ENCODE measurements at places on chromosomes 16 and 17.

GRCh38 chr16:89022051-89022836, 45.2 kb upstream of the CBFA2T3 start:
- peaks cover 3% of the 10 kb centered on the region for H3K27me3 ChIP-seq
- H3K4me3 ChIP-seq = no peak overlapping the region
- H3K27ac ChIP-seq = no peak overlapping the region
- no peaks in the 10 kb centered on the region for H3K4me1 ChIP-seq
- DNase-seq = no peak
- no peaks in the 10 kb centered on the region for H3K36me3 ChIP-seq

DNA sequence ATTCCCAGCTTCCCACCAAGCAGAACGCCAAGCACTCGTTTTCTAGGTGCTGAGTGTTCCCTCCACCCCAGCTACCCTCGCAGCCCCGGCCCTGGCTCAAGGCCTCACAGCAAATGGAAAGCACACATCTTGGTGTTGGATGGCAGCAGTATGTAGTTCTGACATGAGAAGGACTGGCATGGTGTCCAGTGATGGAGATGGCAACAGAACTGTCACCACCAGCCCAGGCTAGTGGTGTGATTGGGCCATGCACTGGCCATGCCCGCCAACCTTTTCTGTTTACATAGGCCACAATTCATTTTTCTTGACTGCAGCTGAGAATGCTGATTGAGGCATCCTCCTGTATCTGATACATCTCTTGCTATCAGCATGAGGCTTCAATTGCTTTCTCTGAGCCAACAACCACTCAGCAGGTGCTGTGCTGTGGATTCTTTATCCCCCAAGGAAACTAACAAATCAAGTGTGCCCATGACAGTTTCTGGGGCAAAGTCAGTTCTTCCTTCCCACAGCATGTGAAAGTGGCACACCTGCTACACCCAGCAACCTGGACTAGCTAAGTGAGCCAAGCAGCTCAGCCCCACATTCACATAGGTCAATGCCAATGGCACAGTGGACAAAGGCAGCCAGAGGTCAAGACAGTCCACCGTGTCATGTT, 3.8 kb downstream of the SLC12A4 start:
- H3K36me3 ChIP-seq = peaks cover 38% of the 10 kb centered on the region
- no peak for DNase-seq
- H3K4me1 ChIP-seq = peaks cover 33% of the 10 kb centered on the region
- no peaks in the 10 kb centered on the region for H3K27me3 ChIP-seq
- peak overlapping the region; percentile 41 for H3K4me3 ChIP-seq

GRCh38 chr17:32519228-32520103, 32.7 kb downstream of the CDK5R1 start:
- no peak for DNase-seq
- H3K36me3 ChIP-seq = no peaks in the 10 kb centered on the region
- no peak overlapping the region for H3K27ac ChIP-seq

DNA sequence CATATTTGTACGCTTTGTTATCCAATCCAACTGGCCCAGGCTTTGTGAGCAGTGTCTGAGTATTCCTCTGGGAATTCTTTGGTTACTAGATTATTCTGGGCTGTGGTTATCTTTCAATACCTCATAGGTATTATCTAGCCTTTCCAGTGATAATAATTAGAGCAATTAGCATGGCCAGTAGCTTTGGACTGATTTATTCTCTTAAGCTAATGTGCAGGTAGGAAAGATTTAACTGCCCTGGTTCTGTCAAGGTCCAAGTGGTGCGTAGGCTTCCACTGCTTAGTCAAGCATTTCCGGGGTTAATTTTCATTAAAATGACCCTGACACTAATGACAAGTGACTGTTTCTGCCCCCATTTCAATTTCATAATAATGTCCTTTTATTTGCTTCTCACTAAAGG, 54.2 kb upstream of the PMFBP1 start:
- no peaks in the 10 kb centered on the region for H3K4me1 ChIP-seq
- H3K27ac ChIP-seq = no peak overlapping the region
- no peak for DNase-seq

- no peaks in the 10 kb centered on the region for H3K27me3 ChIP-seq
- no peak overlapping the region for H3K4me3 ChIP-seq
- no peak overlapping the region for H3K27ac ChIP-seq
- no peak for DNase-seq
- no peaks in the 10 kb centered on the region for H3K36me3 ChIP-seq
These were observed 23.7 kb downstream of the CCL4 start for GRCh38 chr17:36127199-36127893.

DNA sequence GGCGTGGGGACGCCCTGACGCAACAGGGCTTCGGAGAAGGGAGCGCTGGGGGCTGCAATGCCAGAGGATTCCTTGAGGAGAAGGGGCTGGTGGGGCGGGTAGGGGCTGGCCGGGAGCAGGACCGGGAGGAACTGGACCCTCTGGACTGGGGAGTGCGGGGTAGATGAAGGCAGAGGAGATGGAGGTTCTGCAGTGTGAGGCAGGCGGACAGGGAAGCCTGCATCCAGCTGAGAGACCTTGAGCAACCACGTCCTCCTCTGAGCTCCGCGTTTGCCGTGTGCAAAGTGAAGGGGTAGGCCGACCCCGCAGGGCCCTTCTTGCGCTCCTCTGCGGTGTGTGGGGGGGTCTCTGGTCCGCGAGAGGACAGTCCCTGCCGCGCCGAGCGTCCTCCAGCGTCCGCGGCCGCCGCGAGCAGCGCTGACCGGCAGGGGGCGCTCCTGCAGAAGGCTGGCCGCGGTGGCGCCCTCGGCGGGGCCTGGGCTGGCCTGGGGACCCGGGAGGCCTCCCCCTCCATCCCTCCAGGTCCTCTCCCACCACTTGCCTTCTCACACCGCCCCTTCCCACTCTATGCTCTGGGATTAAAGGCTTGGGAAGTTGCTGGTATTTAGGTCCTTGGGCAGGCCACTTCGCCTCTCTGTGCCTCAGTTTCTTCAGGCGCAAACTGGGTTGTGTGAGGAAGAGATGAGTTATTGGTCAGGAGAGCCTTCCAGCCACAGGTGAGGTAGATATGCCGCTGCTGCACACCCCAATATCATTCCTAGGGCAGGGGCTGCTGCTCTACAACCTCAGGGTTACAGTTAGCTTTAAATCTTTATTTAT, 9.6 kb upstream of the WNT9B start:
- no peak overlapping the region for H3K27ac ChIP-seq
- no peaks in the 10 kb centered on the region for H3K36me3 ChIP-seq
- H3K4me1 ChIP-seq = no peaks in the 10 kb centered on the region
- no peak overlapping the region for H3K4me3 ChIP-seq
- H3K27me3 ChIP-seq = no peaks in the 10 kb centered on the region
